ENCODE measurements at places on chromosomes 5 and 9.

GRCh38 chr5:15363601-15364000 lies 136.4 kb upstream of the FBXL7 start:
- no peaks in the 10 kb centered on the region for H3K36me3 ChIP-seq
- no peaks in the 10 kb centered on the region for H3K27me3 ChIP-seq
- no peak overlapping the region for H3K4me3 ChIP-seq

DNA sequence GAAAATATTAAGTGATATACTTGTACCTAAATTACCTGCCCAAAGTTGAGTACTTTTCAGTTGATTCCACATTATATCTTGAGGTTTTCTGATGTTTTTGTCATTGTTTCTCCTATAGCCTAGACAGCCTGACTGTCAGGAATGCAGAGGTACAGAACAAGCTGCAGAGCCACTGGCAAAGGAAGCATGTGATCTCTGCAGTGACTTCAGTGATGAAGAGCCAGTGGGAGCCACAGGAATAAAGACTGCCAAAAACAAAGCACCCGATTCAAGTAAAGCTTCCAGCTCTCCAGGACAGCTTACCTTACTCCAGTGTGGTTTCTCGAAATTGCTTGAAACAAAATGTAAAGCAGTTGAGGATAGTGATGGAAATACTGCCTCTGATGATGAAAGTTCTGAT lies 96.3 kb downstream of the ERCC6L2 start:
- no peak for DNase-seq
- no peaks in the 10 kb centered on the region for H3K4me1 ChIP-seq
- H3K36me3 ChIP-seq: no peaks in the 10 kb centered on the region
- H3K27me3 ChIP-seq: no peaks in the 10 kb centered on the region

DNA sequence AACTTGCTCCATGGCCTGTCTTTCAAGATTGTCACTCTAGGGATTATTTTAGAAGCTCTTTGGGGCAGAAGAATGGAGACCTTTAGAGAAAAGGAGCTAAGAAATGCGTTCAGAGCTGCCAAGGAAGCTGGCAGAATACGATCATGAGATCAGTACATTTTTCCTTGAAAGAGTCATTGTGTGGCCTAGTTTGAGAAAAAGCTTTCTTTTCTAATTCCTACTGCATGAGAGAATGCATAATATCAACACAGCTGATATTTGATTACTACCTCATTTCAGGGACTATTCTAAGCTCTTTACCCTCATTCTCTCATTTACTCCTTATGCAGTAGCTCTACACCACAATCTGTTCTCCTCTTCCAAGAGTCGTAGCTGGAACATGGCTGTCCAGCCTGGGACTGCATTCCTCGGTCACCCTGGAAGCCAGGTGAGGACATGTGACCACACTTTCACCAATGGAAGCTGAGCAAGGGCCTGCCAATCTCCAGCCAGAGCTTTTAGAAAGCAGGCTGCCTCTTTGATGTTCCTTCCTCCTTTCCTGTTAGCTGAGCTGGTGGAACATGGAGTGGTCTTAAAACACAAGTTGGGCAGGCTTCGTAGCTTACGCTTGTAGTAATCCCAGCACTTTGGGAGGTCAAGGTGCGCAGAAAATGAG lies 99.3 kb upstream of the LHFPL2 start:
- no peaks in the 10 kb centered on the region for H3K27me3 ChIP-seq
- DNase-seq: no peak
- no peaks in the 10 kb centered on the region for H3K36me3 ChIP-seq

DNA sequence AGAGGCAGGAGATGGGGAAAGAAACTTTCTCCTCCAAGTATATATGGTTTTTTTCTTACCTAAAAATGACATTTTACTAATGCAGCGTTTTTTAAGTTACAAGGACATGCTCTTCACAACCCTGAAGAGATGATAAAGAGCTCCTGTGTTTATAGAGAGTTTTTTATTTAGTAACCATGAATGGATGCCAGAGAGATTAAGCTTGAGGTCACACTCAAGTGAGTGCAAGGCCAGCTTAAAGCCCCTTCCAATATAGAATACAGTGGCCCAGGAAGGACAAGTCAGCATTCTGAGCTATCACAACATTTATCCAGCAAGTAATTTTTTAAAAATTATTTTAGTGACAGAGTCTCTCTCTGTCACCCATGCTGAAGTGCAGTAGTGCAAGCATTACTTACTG lies 6.7 kb upstream of the HAVCR2 start:
- H3K4me3 ChIP-seq: no peak overlapping the region
- H3K36me3 ChIP-seq: no peaks in the 10 kb centered on the region
- peaks cover 7% of the 10 kb centered on the region for H3K4me1 ChIP-seq
- no peaks in the 10 kb centered on the region for H3K27me3 ChIP-seq
- DNase-seq: no peak

Data from left lung (tissue), 14 donors.